ENCODE measurements at places on chromosomes 2 and 18.
A peak's percentile ranks its signal among the peaks of the same experiment; 100 is the strongest.

DNA sequence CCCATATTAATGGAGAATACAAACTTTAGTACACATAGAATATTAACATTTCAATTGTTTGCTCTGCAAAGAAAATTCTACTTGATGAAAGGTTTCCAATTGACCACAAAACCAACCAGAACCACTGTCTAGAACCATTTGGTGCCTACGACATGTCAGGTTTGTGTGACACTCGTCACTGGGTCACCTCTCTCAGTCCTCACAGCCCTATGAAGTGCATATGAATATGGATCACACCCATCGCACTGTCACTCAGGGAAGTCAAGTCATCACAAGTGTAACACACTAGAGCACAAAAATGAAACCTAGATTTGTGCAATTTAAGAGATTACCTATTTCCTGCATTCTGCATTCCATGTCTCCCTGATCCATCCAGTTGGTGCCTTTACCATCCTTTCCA, 43.7 kb downstream of the PTPN2 start:
- DNase-seq, result no peak

DNA sequence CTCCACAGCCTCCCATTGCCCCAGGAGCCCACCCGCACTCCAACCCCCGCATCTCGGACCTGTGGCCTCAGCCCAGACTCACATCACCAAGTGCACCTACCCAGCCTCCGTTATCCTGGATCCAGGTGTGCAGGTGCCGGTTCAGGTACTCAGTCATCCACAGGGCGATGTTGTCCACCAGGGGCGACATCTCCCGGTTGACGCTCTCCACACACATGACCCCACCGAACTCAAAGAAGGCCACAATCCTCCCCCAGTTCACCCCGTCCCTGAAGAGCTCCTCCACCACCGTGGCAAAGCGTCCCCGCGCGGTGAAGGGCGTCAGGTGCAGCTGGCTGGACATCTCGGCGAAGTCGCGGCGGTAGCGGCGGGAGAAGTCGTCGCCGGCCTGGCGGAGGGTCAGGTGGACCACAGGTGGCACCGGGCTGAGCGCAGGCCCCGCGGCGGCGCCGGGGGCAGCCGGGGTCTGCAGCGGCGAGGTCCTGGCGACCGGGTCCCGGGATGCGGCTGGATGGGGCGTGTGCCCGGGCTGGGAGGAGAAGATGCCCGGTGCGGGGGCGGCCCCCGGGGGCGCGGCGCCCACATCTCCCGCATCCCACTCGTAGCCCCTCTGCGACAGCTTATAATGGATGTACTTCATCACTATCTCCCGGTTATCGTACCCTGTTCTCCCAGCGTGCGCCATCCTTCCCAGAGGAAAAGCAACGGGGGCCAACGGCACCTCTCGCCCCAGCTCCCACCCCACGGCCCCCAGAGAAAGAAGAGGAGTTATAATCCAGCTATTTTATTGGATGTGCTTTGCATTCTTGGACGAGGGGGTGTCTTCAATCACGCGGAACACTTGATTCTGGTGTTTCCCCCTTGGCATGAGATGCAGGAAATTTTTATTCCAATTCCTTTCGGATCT, 1.3 kb downstream of the BCL2 start:
- DNase-seq, result peak; percentile 52

GRCh38 chr2:203484266-203485112, 50.6 kb downstream of the RAPH1 start:
- DNase-seq, result no peak

DNA sequence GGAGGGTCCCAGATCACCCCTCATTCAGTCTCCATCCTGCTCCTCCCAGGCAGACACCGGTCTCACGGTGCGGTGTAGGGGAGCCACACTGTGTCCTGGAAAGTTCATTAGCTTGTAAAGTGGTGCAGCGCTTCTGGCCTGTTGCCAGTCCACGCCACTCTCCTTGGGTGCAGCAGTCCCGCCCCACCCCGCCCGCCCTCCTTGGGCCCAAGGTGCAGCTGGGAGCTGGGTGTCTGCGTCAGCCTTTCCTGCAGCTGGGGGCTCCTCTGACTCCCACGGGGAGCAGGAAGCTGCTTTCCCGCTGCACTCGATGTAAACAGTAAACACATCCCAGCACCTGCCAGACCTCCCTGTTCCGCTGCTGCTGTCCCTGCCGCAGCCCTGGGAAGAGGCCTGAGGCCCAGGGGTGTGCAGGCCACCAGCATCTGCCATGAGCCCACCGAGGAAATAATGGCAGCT, 53.8 kb upstream of the ASB18 start:
- DNase-seq, result no peak

DNA sequence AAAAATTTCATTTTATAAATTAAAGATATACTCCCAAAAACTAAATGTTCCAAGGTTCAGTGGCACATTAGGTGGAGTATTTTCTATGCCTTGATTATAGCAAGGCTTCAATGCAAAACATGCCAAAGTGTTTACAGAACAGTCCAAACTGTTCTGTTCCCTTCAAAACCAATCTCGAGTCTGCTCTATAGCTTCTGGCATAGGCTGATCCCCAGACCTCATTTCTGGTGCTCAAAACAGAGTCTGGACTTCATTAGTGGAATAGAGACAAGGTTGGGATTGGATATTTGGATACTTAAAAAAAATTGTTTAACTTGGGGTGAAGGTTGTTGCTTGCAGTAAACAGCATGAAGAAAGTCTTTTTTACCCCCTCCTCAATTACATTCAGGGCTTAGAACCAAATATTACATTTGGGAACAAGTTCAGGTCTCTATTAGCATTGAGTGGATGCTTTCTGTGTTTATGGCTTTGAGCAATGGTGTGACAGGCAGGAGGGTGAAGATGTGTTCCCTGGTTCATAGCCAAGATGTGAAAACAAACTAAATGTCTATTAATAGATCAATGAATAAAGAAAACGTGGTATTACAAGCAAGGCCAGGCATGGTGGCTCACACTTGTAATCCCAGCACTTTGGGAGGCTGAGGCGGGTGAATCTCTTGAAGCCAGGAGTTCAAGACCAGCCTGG, 208.1 kb upstream of the RND3 start:
- DNase-seq, result no peak

GRCh38 chr2:127485694-127486071, 40.6 kb downstream of the IWS1 start:
- no peak for DNase-seq

DNA sequence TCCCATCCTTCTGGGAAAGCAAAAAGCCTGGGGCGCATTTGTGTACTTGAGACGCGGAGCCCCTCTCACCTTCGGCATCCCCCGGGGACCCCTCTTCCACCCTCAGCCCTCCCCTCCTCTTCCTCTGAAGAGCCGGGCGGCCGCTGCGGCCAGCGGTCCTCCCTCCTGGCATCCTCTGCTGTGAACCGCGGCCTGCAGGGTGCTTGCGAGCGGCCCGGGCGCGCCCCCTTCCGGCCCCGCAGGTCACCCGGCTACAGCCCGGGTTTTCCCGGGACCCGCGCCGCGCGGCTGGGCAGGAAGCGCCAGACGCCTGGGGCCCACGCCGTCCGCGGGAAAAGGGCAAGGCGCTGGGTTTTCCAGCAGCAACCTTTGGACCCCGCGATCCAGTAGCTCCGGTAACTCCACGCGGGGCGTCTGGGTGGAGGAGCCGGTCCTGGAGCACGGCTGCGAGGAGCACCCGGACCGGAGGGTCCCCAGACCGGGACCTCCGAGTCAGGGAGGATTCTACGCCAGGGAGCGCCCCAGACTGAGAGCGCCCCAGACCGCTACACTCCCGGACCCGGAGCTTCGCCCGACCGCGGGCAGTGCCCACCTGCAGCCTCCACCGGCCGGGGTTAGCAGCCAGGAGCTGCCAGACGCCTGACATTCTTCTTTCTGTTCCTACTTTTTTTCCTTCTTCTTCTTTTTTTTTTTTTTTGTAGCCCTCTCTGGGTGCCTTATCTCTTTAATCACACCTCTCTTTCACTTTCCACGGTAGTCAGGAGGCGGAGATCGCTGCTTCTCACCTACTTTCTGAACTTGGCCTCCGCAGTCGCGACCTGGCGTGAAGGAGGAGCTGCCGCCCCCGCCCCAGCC, at the start of gene IL18R1:
Gene IL18R1, plus strand, starts transcription at position 271 of the 855 bp plus-strand sequence. CDS start 6,865 bp downstream, outside the sequence.
- peak; percentile 59 for DNase-seq

DNA sequence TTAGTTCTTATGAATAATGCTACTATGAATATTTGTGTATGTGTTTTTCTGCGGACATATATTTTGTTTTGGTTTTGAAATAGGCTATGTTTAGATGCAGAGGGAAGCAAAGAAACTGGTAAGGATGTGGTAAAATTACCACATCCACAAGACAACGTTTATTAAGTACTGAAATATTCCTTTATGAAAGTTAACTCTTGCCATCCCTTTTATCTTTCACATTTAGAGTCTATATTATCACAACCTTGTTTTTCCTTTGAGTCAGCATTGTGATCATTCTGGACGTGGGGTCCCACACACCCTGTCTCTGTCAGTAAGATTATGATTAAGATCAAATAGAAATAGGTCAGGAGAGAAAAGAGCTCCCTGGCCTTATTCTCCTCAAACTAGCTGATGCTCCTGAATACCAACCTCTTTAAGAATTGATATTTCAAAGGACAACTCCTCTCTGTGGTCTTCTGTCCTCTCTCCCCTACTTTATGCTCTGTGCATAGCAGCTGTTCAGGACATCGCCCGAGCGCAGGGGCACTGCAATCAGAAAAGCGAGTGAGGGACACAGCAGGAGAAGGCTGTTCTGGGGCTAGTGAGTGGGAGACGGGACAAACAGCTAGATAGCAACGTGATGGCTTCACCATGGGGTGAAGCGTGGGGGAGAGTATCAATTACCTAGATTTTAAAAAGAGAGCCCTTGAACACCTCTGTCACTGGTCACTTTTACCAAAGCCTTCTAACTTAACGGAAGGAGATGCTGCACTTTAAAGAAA, 12.2 kb downstream of the METAP1D start:
- DNase-seq, result no peak

GRCh38 chr2:3443506-3444084, 64.1 kb downstream of the TRAPPC12 start:
- DNase-seq, result no peak

DNA sequence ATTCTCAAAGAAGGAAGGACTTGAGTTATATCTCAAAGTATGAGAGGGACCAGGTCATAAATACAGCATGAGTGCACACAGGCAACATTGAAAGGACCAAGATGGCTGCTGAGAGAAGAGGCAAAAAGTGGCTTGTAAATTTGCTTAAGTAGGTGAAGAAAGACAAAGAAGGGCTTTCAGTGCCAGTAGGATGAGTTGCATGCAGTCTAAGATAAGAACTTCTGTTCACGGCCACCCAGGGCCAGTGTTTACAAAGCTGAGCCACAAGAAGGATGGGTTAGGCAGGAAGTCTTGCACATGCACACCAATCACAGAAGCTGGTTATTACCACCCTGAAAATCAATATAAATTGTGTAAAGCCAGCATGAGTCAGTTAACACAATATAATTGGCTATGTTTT, 3.1 kb upstream of the ABCB11 start:
- DNase-seq, result no peak

- DNase-seq, result no peak
Observed at GRCh38 chr2:239952665-239953417, 72.3 kb downstream of the NDUFA10 start.

DNA sequence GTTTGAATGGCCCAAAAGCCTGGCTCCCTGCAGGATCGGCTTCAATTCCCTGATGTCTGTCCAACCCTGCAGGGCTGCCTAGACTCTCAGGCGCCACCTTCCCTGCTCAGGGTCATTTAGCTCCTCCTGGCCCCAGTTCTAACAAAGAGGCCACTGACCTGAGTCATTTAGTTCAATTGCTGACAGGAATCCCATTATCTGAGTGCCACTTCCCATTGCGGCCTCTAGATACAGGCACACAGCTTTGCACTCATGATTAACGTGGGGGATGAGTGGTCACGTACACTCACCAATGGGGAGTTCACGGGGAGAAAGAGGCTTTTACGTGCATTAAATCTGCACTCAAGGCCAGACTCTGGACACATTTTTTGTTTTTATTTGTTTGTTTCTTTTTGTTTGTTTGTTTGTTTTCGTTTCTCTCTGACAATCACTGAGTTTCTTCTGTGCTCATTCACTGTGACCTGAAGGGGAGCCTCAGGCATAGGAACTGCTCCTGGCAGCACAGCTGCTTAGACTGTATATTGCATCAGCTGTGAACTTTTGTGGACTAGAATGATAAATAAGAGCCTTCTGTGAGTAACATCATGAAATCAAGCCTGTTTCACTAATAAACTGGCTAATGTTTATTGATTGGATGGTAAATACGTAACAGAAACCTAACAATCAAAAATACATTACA, 118.9 kb upstream of the CTNNA2 start:
- DNase-seq, result no peak

All from GM18507 (cell line).